ENCODE measurements at places on chromosomes 7 and 10.

DNA sequence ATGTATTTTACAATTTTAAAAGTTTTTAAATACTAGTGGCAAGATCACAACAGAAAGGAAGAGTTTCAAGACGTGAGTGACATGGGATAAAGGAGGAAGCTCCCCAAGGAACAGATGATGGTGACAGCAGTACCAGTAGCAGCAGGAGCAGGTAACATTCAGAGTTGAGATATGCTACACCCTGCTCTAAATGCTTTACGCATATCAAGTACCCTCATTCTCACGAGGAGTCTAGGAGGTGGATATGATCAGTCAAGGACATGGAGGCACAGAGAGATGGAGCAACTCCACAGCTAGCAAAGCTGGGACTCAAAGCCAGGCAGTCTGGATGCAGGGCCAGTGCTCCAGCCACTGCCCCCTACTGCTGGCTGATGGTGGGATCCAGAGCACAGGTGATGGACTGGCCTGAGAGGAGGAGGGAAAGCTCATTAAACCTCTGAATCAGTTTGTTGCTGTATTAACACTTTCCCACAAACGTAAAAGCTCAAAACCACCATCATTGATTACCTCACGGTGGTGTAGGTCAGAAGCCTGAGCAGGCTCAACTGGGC lies 17.5 kb downstream of the RP9 start:
- no peak for DNase-seq

GRCh38 chr10:76869931-76870330 lies 767.7 kb downstream of the KCNMA1 start:
- no peak for DNase-seq

DNA sequence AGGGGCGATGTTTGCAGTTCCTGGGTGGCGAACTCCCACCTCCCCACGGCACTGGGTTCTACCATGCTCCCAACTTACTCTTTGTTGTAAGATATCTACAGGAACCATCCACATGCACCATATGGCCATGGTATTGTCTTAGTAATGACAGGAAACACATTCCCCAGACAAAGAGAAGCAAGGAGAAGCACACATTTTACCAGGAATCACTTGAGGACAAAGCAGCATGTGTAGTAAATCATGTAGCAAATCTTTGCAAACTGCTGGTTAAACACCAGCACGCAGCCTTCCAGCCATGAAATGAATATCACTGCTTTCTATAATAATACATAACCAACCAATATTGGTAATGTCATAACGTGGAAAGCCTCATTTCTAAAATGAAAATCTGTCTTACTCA lies 101.2 kb downstream of the NRP1 start:
- no peak for DNase-seq

GRCh38 chr7:95066737-95067530 lies 159.5 kb downstream of the PPP1R9A start:
- no peak for DNase-seq

- DNase-seq, result no peak
Observed at GRCh38 chr7:94307399-94308048, 87.2 kb upstream of the COL1A2 start.

DNA sequence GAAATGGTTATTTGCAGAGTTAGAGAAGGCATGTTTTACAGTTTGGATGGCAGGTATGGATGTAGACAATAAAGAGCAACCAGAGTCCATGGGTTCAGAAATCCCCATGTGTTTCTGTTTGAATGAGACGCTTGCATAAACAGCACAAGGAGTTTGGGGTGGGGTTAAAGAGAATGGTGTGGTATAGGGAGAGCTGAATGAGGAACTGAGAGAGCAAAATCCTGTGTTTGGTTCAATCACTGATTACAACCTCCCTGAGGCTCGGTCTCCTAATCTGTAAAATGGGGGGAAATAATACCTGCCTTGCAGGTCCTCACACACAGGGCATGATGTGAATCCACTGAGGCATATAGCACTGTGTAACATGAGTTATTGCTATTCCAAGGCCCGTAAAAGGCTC lies 23.7 kb downstream of the CAV1 start:
- DNase-seq, result no peak
